Stimulated activated CD4-positive, alpha-beta T cell treated with anti-CD3 and anti-CD28 coated beads, Interleukin-12 subunit alpha, Interleukin-12 subunit beta, amount 100 ng/mL, for 4 hours (primary cell): ENCODE measurements at places on chromosomes 3 and 15.

DNA sequence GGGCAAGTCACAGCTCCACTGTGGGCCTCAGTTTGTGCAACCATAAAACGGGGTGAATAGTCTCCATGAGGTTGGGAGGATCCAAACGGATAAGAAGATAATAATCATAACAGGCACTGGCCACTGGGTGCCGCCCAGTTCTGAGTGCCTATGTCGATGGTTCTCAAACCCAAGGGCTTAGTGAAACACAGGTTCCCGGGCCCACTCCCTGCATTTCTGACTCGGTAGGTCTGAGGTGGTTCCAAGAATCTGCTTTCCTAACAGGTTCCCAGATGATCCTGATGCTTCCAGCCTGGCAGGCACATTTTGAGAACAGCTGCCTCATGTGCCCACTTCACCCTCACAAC is 21.2 kb downstream of the ALS2CL start:
- DNase-seq, result no peak

DNA sequence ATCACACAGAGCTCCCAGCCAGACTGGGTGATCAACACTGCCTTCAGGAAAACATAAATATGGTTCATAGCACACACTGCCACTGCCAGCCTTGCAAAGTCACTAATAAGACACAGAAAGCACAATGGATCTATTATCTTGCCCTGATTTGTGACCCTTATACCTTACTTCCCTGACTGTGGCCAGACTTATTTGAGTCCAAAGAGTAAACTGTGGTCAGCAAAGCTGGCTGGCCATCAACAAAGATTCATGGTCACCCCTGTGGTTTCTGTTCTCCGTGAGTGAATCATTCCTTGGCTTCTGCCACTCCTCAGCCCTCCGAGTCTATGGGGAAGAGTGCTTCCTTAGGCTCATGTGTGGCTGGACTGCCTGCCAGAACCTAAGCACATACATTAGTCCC is 437.7 kb downstream of the RAP2B start:
- no peak for DNase-seq

DNA sequence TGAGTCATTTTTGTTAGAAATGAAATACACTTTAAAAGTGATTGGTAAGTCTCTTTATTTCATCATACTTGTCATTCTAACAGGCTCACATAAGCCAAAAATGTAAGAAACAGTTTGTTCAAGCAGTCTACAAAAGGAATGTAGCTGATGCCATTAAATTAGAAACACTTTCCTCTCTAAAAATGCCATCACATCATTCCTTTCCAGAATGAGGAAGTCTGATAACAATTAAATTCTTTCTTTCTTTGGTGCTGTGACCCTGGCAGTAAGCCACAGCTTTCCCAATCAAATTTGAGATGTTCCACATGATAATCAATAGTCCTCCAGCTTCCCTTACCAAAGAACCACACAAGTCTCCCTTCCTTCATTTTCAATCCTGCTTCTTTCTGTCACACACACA is 9.4 kb upstream of the P2RY1 start:
- no peak for DNase-seq

DNA sequence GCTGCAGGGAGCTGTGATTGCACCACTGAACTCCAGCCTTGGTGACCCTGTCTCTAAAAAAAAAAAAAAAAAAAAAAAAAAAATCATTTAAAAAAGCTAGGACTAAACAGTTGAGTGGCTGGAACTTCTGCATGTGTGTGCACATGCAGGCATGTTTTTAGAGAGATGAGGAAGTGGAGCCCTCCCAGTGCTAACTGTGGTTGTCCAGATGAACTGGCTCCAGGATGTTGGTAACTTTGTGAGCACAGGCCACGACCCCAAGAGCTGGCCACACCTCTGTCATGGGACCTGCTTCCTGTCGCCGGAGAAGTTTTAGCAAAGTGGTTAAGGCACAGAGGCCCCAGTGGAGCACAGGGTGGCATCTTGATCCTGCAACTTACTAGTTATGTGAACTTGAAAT is 27.0 kb downstream of the CHCHD6 start:
- DNase-seq, result no peak

- DNase-seq, result no peak
These were observed 12.8 kb downstream of the PXK start for GRCh38 chr3:58345457-58345856.

GRCh38 chr15:97728791-97729190 is 231.7 kb upstream of the ARRDC4 start:
- DNase-seq, result no peak
